ENCODE measurements at places on chromosomes 6 and 20. TPM values are rescaled to one million over a fixed set of nuclear protein-coding genes. Genes with fewer than 3 reads are reported as not detected.
A peak's percentile ranks its signal among the peaks of the same experiment; 100 is the strongest.

PRRT1 gene
- 2.5 TPM for polyA plus RNA-seq

- DNase-seq: no peak
Observed at GRCh38 chr6:89372506-89372901, 20.0 kb upstream of the UBE2J1 start.

- DNase-seq: peak; percentile 85
Observed at GRCh38 chr6:151044465-151045441, 179.3 kb downstream of the MTHFD1L start.

DUSP15 gene
- 4.6 TPM for polyA plus RNA-seq

RUNX2 gene
- polyA plus RNA-seq: 3.1 TPM

SAMD10 gene
- polyA plus RNA-seq: 12.7 TPM

GRCh38 chr6:24117021-24117420, 9.0 kb upstream of the NRSN1 start:
- DNase-seq: no peak

DNA sequence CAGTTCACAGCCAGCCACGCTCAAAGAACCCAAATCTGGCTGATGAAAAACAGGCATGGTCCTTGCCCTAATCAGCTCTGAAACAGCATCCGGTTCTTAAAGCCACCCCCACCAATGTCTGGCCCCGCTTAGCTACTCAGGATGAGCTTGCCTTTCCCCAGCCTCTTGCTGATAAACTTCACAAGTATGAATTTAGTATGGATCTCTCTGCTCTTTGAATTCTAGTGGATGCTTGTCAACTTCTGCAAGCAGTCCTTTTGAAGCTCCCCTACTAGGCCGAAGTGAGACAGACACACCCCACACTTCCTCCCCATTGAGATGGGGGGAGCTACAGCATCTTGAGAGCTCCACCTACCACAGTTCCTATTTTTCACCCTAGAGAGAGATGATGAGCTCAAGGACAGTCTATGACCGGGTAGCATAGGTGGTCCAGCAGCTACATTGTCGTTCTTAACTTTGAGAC, 36.7 kb downstream of the EBF4 start:
- no peak for DNase-seq

RTEL1 gene
- 21.0 TPM for polyA plus RNA-seq

- DNase-seq: no peak
Observed at GRCh38 chr6:1230281-1230680, 81.6 kb upstream of the FOXQ1 start.

DNA sequence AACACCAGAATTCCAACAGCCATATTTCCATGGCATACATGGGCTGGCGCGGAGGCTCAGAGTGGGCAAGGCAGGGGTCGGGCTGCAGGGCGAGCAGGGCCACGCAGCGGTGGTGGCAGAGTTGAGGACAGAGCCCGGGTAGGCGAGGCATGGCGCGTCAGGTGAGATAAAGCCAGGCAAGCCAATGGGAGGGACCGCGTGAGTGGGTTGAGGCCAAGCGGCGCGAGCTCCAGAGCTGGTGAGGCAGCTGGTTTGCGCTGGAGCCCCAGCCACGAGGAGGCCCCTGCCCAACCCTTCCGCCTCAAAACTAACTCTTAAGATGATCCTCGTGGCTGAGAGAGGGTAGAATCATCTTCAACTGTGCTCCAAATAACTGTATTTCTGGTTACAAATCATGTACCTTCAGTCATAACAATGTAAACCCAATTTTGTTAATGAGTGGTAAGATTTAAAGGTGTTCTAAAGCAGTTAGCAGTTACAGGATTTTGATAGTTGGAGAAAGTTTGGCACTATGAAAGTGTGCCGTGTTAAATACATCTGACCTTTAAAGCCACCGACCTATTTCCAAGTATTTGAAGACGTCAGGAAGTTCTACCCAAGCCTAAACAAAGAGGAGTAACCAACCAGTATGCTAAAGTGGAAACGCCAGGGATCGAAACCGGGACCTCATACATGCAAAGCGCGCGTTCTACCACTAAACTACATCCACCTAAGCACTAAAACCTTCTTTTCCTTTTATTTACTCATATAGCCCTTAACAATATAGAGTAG, 107.9 kb downstream of the GPX5 start:
- no peak for DNase-seq

RAD21L1 gene
- polyA plus RNA-seq: not detected

GRCh38 chr6:115276881-115277565, 783.7 kb downstream of the FRK start:
- DNase-seq: no peak

- no peak for DNase-seq
Observed at GRCh38 chr6:144786825-144787224, 501.7 kb downstream of the UTRN start.

EFCAB8 gene
- polyA plus RNA-seq: 0.20 TPM

- DNase-seq: no peak
Observed at GRCh38 chr20:54076259-54076658, 5.9 kb upstream of the BCAS1 start.

DNA sequence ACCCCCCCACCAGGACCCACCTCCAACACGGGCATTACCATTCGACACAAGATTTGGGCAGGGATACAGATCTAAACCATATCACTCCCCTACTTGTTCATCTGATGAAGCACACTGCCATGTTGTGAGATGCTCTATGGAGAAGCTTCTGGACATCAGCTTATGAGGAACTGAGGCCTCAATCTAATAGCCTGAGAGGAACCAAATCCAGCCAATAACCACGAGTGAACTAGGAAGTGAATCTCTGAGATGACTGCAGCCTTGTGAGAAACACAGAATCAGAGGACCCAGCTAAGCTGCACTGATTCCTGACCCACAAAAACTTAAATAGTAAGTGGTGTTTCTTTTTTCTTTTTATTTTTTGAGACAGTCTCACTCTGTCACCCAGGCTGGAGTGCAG, 21.6 kb upstream of the ZBTB2 start:
- DNase-seq: no peak

DNA sequence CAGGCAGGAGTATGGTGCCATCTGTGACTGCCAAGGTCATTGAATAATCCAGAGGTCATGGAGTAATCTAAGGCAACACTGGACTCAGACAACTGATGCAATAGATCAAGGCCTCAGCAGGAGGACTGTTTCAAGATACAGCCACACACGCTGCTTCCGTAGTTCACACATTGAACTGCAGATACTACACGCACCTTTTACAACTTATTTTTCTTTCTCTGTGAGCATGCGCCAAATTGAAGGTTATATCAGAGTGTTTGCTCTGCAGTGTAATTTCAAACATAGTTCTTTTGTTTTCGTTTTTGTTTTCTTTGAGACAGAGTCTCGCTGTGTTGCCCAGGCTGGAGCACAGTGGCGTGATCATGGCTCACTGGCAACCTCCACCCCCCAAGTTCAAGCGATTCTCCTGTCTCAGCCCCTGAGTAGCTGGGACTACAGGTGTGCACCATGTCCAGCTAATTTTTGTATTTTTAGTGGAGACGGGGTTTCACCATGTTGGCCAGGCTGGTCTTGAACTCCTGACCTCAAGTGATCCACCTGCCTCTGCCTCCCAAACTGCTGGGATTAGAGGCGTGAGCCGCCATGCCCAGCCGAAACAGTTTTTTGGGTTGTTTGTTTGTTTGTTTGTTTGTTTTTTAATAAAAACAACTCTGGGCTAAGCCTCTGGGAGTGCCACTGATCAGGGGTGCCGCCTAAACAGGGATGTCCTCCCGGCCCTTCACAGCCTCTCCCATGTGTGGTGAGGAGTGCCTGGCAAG, 96.6 kb upstream of the NAA20 start:
- no peak for DNase-seq

DNA sequence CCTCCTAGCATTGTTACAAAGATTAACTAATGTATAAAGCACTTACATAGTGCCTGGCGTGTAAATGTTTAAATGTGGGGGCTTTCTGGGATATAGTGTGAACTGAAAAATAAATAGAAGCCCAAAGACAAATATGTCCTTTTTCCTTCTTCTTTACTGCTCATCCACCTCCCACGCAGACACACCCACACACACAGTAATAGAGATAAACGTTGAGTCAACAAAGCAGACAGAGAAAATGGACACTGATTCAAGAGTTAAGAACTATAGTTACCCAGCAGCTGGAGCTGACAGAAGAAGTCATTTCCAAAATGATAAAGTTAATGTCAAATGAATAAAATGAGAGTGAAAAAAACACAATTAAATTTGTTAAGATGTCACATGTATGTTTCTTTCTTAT, 68.3 kb downstream of the FHL5 start:
- peak; percentile 14 for DNase-seq

DNA sequence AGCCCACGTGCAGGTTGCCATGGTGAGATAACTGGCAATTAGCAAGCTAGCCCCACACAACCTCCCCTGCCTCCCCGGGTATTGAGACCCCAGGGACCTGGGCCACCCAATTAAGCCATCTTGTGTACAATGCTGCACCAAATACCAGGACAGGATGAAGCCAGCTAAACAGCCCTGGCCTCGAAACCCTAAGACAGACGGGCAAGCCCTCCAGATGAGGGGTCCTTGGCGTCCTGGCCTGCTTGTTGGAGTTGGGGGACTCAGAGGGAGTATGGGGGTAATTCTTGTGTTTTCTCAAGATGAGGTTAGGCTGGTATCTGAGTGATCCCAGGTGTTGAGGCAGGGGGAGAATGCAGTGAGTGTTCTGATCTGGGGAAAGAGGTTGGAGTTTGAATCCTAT, 8.8 kb upstream of the MAPRE1 start:
- DNase-seq: no peak

MBOAT1 gene
- polyA plus RNA-seq: 31.4 TPM

GRCh38 chr20:25720285-25720684, 23.6 kb upstream of the ZNF337 start:
- DNase-seq: no peak

- DNase-seq: no peak
Observed at GRCh38 chr20:17666481-17666880, 15.6 kb downstream of the RRBP1 start.

- no peak for DNase-seq
Observed at GRCh38 chr6:150208611-150209352, 65.9 kb downstream of the PPP1R14C start.

DNA sequence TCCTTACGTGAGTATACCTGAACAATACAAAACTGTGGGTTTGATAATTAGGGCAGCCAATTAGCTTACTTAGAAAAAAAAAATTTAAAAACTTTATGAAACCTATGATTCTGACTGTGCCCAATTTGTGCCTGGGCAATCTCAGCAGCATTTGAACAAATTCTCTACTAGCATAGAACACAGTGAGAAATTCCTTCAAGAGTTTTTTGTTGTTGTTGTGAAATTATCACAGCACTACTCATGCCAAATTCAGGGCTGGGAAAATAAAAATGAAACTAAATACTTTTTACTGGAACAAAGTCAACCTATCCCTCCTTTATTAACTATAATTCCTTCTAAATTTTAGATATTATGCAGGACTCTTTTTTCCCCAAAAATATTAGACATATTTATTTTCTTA, 42.9 kb downstream of the POU3F2 start:
- no peak for DNase-seq

- no peak for DNase-seq
Observed at GRCh38 chr6:129955584-129955983, 62.8 kb upstream of the L3MBTL3 start.

GRCh38 chr6:69265090-69265489, 531.7 kb downstream of the LMBRD1 start:
- no peak for DNase-seq

TRDN gene
- 1.6 TPM for polyA plus RNA-seq

GRCh38 chr6:35046103-35046502, 95.0 kb downstream of the TCP11 start:
- no peak for DNase-seq

BPIFB4 gene
- not detected for polyA plus RNA-seq

MRPS10 gene
- polyA plus RNA-seq: 26.7 TPM

GRCh38 chr6:158843751-158844683, 24.8 kb upstream of the EZR start:
- DNase-seq: no peak

BPIFA1 gene
- polyA plus RNA-seq: not detected

EPHA7 gene
- polyA plus RNA-seq: 38.3 TPM

HSPA12B gene
- polyA plus RNA-seq: 13.9 TPM

DNA sequence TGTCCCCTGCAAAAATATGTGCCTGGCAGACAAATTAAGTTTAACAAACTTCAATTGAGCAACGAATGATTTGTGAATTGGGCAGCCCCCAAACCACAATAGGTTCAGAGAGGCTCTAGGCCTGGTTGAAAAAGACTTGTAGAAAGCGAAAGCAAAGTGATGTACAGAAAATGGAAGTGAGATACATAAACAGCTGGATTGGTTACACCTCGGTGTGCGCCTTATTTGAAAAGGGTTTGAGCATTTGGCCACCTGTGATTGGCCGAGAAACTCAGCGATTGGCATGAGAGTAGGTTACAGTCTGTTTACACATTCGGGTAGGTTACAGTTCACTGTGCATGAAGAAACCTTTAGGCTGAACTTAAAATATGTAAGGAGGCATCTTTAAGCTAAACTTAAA, 136.9 kb downstream of the CD83 start:
- no peak for DNase-seq

DNA sequence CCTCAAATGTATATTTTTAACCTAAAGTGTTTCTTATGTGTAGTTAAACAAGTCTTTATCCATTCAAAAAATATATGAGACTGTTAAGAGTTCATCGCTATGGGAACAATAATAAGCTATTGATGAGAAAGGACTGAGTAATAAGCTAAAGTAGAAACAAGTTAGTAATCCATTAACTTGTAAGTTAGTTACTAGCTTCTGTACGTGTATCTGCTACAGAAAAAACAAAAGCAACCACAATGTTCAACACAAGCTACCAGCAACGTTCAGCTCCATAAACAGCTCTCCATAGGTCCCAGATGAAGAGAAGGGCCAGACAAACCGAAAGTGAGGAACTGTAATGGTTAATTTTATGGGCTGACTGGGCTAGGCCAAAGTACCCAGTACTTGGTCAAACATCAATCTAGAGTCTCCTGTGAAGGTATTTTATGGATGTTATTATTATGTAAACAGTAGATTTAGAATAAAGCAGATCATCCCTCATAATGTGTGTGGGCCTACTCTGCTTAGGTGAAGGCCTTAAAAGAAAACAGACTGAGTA, 33.8 kb upstream of the FAM135A start:
- DNase-seq: no peak

NCOA5 gene
- 47.0 TPM for polyA plus RNA-seq

GRCh38 chr6:7196019-7196402, 88.2 kb downstream of the RREB1 start:
- no peak for DNase-seq

DNA sequence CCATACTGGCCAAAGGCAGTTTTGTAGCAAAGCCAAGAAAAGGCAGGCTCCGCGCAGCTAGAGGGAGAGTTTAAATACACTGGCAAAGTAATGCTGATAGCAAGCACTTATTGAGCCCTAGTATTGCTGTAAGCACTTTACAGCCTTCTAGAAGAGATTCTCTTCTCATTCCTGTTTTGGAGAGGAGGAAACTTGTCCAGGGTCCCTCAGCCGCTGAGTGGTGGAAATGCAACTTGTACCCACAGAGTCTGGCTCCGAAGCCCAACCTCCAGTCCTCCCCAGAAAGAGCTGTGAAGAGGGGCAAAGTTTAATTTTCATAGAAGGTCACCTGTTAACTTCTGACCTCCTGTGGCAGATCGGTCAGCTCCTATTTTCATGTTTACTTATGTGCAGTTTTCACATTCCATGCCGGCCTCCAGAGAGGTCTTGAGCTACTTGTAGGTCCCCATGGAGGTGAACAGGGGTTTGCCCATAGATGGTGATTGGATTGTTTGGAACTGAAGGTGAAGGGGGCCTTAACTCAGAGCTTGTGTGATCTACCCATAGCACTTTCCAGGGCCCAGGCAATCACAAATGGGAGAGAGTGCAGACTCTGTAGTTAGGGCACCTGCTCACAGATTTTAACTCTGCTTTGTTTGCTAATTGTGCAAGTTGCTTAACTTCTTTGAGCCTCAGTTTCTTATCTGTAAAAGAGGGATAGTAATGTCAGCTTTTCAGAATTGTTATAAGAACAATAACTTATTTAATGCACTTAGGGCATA, 70.7 kb downstream of the LYRM2 start:
- no peak for DNase-seq

- no peak for DNase-seq
Observed at GRCh38 chr6:134223796-134224420, 94.0 kb downstream of the SGK1 start.

Data from left renal pelvis (tissue), 4 donors.